ENCODE measurements at places on chromosomes 1 and 21.

DNA sequence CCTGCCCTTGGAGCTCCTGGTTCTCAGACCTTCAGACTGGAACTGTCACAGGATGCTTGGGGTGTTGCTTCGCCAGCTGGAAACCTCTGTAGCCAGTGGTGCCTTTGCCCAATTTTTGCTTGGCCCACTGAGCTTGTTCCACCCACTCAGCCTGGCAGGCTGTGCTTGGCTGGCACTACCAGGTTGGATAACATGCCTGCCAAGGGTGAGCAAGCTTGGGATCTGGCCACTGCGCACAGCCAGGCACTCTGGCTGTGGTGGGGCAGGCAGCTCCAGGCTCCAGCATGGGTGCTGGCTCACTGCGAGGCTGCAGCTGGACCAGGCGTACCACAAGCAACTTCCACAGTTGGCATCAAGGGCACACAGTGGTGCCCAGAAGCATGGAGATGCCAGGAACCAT, 967.8 kb upstream of the NCAM2 start:
- no peak for DNase-seq

- DNase-seq: no peak
Observed at GRCh38 chr1:204096931-204097330, 24.0 kb downstream of the SOX13 start.

DNA sequence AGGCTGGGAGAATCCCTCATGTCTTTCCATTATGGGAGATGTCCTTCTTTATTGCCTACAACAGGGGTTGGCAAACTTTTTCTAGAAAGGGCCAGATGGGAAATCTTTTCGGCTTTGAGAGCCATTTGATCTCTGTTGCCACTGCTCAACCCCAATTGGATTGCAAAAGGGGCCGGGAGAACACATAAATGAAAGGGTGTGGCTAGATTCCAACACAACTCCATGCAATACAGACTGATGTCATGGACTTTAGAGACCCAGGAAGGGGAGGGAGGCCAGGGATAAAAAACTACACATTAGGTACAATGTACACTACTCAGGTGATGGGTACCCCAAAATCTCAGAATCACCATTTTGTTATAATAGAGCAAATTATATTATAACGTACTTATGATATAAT, 97.6 kb upstream of the SIM2 start:
- no peak for DNase-seq

- peak; percentile 81 for DNase-seq
Observed at GRCh38 chr1:209845408-209845725, 17.6 kb downstream of the UTP25 start.

- DNase-seq: no peak
Observed at GRCh38 chr1:182101415-182102042, 40.0 kb upstream of the ZNF648 start.

GRCh38 chr1:60762911-60763310, 319.4 kb upstream of the NFIA start:
- no peak for DNase-seq

DNA sequence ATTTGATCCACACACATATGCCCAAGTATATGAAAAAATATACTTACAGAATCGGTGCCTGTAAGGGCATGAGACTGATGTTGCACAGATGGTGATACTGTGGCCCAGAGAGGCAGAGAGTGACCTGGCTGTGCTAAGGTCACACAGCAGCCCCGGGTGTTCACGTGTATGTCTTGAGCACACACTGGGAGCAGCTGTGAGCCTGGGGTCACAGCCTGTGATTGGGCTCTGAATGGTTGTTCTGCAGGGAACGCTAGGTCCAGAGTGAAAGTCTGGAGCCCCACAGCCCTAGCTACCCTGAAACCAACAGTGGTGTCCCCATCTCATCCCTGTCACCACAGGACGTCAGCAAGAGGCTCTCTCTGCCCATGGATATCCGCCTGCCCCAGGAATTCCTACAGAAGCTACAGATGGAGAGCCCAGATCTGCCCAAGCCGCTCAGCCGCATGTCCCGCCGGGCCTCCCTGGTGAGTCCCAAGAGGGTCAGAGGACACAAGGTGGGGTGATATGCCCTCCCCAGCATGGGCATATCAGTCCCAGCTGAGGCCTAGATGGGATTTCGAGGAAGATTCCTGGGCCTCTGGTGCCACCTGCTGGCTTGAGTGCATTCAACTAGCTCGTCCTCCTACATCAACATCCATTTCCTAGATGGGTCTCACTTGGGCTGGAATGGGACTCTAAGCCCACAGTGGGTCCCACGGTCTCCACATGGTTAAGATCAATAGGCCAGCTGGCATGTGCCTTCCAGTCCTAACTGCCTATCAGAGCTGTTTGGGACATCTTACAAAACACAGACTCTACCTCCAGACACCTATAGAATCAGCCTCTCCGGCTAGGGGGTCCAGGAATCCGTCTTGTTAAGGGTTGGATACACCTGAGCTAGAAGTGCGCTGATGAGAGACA, 19.7 kb downstream of the CDK18 start:
- DNase-seq: no peak

DNA sequence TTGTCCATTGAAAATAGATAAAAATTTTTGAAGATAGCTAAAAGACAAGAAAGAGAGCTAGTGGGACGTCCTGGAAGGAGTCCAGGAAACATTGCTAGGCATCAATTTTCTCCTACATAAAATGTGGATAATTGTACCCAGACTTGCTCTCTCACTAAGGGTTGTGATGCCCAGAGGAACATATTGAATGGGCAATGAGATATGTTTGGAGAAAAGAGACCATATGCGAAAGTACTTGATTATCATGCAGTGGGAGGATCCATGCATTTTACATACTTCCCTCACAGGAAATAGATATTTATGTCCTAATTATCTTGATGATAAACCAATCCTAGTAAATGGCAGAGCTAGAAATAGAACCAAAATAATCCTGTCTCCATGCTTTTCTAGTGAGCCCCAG, 108.4 kb upstream of the TNR start:
- no peak for DNase-seq

DNA sequence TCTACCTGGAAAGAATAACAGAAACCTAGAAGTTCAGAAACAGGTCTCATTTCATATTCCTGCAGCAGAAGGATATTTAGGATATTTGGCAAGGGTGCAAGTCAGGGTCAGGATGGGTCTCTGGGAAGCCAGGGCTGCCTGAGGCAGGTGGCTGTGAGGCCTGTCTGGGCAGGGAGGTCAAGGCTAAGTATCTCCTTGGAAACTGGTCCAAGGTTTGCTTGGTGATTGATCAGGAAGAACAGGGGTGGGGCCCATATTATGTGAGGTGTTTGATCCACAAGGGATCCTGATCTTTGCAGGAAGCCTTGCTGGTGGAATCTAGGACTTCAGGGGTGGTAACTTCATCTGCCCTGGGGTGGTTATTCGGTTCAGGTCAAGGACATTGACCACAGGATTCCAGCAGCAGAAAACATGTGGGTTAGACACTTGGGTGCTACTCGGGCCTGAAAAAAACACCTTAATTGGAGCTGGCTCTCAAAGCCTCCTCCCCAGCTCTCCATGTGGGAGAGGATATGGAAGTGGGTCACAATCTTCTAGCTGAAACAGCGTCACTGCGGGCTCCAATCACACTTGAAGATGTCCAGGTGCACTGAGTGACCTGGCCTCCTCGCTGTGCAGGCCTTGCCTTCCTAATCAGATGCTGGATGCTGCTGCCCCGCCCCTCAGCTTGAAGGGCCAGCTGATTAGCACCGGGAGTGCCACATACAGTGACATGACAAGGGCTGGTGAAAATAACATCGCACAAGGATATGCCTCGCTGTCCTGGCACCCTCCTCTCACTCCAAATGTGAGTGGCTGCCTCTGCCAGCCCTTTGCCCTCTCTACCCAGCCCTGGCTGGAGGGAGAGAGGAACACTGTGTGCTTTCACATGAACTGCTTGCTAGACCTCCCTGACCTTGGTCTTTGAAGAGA, 8.7 kb downstream of the CTNNBIP1 start:
- no peak for DNase-seq

- no peak for DNase-seq
Observed at GRCh38 chr1:238293075-238293474, 402.4 kb upstream of the ZP4 start.

GRCh38 chr1:109151146-109151990, 37.5 kb downstream of the ELAPOR1 start:
- no peak for DNase-seq

- no peak for DNase-seq
Observed at GRCh38 chr21:38243732-38244406, 12.9 kb upstream of the KCNJ15 start.

GRCh38 chr1:118960567-118961136, 27.5 kb downstream of the TBX15 start:
- DNase-seq: no peak

GRCh38 chr1:174217787-174218574, 58.7 kb downstream of the RABGAP1L start:
- peak; percentile 14 for DNase-seq

GRCh38 chr1:30036229-30036547, 687.2 kb downstream of the MATN1 start:
- no peak for DNase-seq

DNA sequence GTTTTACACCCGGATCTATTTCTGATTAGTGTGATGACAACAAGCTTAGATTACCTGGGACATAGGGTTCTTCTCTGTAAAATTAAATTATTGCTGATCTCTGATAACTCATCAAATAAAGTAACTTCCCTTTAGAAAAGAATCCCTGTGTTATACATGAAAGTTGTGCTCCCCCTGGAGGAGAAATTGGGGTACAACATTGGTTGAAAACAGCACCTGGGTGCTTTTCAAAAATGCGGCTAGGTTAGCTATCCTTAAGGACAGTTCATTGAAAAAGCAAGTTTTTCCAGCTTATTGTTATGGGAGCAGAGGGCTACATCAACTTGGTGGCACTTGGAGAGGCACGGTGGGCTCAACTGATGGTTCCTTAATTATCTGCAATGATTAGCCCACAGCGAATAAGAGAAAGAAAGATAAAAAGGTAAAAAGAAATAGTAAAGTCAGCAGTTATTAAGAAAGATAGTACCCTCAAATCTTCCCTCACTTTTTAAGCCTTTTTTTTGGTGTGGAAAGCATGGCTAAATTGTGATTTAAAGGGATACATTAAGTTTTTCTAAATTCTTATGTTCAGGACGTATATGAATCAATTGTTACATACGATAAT, 97.8 kb downstream of the FMN2 start:
- DNase-seq: no peak

DNA sequence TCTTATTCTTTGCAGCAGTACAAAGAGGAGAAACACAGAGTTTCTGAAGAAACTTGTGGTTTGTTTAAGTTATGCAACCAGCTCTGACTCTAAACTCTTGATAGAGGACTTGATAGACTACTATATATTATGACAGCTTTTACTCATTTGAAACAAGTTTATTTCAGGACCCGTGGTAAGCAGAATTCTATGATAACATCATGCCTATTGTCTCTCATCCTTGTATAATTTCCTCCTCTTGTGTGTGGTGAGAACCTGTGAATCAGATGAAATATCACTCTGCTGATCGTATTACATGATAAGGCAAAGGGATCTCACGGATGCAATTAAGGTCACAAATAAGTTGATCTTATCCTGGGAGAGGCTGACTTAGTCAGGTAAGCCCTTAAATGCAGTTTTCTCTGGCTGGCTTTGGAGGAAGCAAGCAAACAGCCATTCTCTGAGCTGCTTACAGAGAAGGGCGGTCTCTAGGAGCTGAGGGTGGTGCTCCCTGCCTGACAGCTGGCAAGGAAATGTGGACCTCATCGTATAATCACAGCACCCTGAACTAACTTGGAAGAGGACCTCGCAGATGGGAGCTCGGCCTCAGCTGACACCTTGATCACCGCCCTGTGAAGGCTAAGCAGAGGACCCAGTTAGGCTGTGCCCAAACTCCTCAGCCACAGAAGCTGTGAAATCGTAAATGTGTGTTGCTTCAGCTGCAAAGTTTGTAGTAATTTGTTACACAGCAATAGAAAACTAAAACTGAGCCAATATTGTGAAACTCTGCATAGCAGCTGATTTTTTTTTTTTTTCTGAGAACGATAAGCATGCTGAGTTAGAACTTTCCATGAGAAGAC, 151.1 kb upstream of the DPT start:
- DNase-seq: no peak

DNA sequence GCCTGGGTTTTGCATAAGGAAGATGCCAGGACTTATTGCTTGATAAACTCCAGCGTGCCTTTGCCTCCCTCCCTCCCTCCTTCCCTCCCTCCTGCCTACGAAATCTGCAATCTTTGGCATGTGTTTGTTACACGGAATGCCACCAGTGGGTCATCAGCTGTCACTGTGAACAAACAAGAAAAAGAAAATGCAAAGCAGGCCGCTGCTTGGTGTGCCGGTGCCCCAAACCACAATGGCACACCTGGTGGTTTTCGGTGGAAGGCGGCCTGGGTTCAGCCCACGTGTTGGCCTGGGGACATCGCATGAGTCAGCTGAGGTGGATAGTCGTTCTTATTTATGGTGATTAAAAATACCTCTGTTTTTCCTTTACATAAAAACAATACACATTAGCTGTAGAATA, 16.3 kb upstream of the IFNLR1 start:
- no peak for DNase-seq

DNA sequence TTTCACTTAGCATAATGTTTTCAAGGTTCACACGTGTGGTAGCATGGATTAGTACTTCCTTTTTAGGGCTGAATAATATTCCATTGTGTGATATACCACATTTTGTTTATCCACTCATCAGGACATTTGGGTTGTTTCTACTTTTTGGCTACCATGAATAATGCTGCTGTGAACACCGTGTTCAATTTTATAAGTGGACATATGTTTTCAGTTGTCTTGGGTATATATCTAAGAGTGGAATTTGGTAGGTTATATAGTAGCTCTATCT, 3.8 kb downstream of the IL22RA1 start:
- DNase-seq: no peak

- no peak for DNase-seq
Observed at GRCh38 chr1:191151321-191151807, 673.7 kb upstream of the BRINP3 start.

- DNase-seq: no peak
Observed at GRCh38 chr1:211741116-211741515, 65.7 kb upstream of the NEK2 start.

- no peak for DNase-seq
Observed at GRCh38 chr1:34745666-34746065, 9.2 kb upstream of the GJB5 start.

DNA sequence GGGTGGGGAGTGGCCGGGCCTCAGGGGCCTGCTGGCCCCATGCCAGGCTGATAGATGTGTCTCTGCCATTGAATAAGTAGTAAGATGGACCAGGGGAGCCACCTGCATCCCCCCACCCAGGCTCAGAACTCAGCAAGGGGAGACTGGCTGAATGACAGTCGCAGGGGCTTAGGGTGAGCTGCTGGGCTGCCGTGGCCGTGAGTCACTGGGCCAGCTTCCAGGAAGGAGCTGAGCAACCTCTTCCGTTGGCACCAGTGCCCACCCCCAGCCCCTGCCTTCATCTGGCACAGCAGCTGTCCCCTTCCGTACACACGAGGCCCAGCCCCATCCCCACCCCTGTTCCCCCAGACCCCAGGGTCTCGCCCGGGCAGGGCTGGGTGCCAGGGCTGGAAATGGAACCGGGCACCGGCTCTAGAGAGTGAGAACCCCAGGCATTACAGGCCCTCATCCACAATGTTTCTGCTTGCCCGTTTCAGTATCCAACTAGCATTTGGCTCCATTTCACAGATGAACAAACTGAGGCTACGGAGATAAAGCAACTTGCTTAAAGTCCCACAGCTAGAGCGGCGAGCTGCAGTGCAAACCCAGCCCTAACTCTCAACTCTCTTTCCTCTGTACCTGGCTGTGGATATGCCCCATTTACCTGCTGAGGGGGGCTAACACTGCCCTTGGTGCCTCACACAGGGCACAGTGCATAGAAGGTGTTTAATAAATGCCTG, 10.2 kb downstream of the WNT4 start:
- no peak for DNase-seq

GRCh38 chr21:33403128-33403785, at the start of gene IFNGR2:
IFNGR2 (plus strand) TSS chr21:33403413; CDS start chr21:33403544, 131 bp downstream.
- no peak for DNase-seq

All from NCI-H1417 treated with DMSO at 0.1 percent for 48 hours (cell line).